HT1080 (cell line): ENCODE measurements at places on chromosomes 7 and 10.

- DNase-seq = no peak
Measured at GRCh38 chr10:60650378-60650800, 127.9 kb upstream of the CDK1 start.

DNA sequence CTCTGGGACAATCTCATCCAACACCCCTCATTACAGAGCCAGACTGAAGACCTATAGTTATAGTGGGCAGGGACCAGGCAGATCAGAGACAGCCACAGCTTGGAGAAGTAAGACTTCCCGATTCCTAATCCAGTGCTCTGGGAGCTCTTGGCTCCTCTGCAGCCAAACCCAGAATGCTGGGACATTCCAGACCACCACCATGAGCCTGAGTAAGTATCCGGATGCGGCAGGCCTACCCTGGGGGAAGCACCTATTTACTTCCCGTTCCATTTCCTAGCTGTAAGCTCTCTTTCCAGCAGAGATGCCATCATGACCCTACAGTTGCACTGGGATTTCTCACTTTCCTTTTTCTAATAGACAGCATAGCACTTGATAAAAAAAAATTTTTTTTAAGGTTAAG, 16.4 kb downstream of the HIP1 start:
- DNase-seq = no peak

DNA sequence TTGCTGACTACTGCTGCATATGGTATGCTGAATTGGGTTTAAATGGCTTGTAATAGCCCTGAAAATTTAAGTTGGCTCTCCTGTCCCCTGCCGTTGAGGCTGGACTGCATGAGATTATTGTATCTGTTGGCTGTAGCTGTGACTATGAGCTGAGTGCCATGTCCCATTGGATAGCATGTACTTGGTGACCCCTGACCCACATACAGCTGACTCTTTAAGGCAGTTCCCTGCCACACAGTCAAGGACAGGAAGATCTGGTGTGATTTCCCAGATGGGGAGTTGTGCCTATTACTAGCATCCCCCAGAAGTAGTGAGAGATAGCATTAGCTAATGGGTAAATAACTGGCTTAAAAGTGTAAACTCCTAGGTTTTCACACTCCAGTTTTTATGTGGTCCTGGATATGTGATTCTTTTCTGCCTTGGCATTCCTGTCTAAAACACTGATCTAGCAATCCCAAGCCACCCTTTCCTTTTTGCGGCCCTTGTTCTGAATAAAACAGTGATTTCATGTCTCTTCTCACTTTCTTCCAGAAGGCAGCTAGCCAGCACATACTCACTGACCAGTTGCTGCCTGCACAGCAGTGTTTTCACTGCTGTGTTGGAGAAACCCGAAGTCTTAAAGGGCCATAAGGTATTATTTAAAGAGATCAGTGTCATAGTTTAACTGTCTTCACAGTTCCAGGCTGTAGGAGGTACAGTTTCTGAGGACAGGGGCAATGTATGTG, 35.9 kb downstream of the LRRC4 start:
- DNase-seq = no peak

GRCh38 chr7:97064972-97065587, 40.4 kb upstream of the DLX5 start:
- DNase-seq = peak; percentile 49

DNA sequence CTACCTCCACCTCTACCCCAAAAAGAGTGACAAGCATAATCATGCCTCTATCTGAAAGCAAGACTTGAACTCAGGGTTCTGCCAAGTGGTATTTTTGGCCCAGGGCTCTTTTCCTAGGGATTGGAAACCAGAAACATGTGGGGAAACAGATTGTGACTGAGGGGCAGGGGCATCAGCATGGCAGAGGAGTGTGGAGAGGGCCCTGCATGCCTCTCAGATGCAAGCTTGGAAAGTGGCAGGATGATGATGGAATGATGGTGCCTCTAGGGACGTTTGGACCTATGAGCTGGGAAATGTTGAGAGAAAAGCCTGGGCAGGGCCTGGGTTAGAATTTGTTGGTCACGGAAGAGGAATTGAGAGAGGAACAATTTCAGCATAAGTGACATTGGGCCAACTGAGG, 78.4 kb upstream of the LEP start:
- no peak for DNase-seq
